Astrocyte (in vitro differentiated cells and primary cell): ENCODE measurements at places on chromosomes 6 and 20. TPM values are rescaled to one million over a fixed set of nuclear protein-coding genes. Genes with fewer than 3 reads are reported as not detected.

GRCh38 chr20:42531508-42531961 lies 658.2 kb downstream of the PTPRT start:
- DNase-seq, result no peak
- no peak overlapping the region for H3K27ac ChIP-seq
- H3K4me3 ChIP-seq, result no peak overlapping the region
- H3K27me3 ChIP-seq, result no peaks in the 10 kb centered on the region
- no peaks in the 10 kb centered on the region for H3K4me1 ChIP-seq

DNA sequence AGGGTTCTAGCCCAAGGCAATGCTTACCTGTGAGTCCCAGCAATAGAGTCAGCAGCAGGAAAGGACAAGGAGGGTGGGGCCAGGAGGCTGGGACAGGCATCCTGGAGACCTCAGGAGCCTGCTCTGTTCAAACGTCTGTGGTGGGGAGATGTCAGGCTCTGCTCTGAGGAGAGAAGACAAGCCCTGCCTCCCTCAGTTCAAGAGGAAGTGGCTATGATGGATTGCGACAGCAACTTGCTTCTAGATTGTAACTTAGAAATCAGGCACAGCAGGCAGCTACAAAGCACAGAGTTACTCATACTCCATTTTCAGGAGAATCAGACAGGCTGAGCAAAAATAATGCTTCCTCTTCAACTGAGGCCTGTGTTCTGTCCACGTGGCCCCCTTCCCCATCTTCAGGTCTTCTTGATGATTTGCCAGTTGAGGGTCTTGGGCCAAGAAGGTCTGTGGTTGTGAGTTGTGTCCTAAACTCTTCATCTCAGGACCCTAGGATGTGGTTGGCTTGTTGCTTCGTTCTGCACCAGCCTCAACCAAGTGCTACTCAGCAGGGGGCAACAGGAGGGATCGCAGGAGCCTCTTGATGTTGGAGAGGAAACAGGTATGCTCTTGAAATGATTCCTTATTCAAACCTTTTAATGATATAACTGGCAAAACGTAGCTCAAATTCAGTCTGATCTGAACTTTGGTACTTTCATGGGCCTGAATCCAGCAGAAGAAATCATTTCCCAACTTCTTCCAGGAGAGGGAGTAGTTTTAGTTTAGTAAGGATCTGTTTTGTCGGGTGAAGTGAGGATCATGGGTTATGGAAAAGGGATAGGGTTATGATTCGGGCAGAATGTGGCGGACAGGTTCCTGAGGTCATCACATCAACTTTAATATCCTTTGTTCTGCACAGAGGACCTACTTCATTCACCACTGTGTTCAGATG lies 31.0 kb downstream of the SIRPB1 start:
- no peaks in the 10 kb centered on the region for H3K4me1 ChIP-seq
- no peaks in the 10 kb centered on the region for H3K27me3 ChIP-seq

- no peak overlapping the region for H3K4me3 ChIP-seq
- no peaks in the 10 kb centered on the region for H3K27me3 ChIP-seq
- DNase-seq, result peak; percentile 22
- H3K27ac ChIP-seq, result no peak overlapping the region
- no peaks in the 10 kb centered on the region for H3K36me3 ChIP-seq
- no peaks in the 10 kb centered on the region for H3K4me1 ChIP-seq
Observed at GRCh38 chr6:54579011-54579410, 267.6 kb upstream of the FAM83B start.

GRCh38 chr6:42978839-42979522 lies at the start of gene PEX6:
Gene PEX6 (minus strand): TSS chr6:42979181. CDS start chr6:42979150, 31 bp downstream.
- H3K4me1 ChIP-seq, result peaks cover 16% of the 10 kb centered on the region
- DNase-seq, result peak; percentile 73
- peak within 1 kb of the TSS; percentile 58 for H3K27ac ChIP-seq
- no peaks in the 10 kb centered on the region for H3K27me3 ChIP-seq

DNA sequence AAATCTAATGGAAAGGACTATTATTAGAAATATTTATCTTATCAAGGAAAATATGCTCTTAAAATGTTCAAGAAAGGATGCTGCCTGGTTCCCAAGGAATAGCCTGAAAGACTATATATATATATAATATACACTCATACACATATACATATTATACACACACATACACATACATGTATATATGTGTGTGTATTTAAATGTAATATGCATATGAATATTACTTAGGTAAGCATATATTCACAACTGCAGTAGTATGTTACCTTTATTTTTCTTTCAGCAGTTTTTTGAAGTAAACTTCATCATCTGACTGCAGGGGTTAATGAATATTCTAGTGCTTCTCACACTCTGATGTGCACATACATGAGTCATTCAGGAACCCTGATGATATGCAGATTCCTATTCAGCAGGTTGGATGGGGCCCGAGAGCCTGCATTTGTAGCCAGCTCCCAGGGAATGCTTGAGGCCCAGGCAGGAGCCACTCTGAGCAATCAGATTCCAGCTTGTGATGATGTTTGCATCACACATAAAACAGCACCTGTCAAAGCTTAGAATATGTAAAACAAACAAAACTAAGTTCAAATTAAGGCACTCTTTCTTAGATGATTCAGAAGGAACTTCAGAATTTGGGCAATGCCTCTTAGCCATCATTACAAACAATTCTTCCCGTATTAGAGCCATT lies 16.1 kb downstream of the MYLK4 start:
- no peaks in the 10 kb centered on the region for H3K27me3 ChIP-seq
- no peak overlapping the region for H3K27ac ChIP-seq
- H3K36me3 ChIP-seq, result no peaks in the 10 kb centered on the region
- no peaks in the 10 kb centered on the region for H3K4me1 ChIP-seq
- DNase-seq, result peak; percentile 12

DNA sequence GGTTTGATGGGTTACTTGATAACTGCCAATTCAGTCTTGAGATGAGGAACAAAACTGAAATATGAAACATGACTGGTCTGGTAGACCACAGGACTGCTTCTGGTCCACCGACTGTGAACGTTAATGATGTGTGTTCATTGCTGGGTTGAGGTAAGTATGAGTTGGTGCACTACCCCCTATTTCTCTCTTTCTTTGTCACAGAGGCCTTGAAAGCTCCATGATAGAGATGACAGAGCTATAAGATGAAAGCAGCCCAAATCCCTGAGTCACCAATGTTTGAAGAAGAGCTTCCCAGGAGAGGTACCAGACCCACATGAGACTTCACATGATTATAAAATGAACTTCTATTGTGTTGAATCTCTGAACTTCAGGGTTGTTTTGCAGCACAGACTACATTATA lies 555.5 kb downstream of the PTPRT start:
- no peak for DNase-seq
- no peak overlapping the region for H3K27ac ChIP-seq
- no peaks in the 10 kb centered on the region for H3K27me3 ChIP-seq
- no peaks in the 10 kb centered on the region for H3K36me3 ChIP-seq

DNA sequence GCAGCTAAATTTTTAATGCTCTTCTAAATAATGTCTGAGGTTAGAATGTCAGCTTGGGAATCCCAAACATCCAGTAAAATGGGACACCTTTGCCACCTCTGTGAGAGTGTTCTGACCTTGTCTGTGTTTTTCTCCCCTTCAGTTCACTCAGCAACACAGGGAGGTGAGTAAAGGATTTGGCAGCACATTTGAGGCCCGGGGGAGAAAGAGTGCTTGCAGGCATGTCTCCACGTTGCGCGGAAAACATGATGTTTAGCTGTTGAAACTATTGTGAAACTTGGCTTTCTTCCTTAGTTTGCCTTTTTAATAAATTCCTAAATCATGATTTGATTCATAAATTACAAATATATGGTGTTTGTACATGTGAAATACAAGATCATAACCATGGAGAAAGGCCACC lies 707.8 kb upstream of the FLRT3 start:
- DNase-seq, result no peak
- no peaks in the 10 kb centered on the region for H3K4me1 ChIP-seq
- H3K4me3 ChIP-seq, result no peak overlapping the region
- no peaks in the 10 kb centered on the region for H3K36me3 ChIP-seq
- no peaks in the 10 kb centered on the region for H3K27me3 ChIP-seq
- no peak overlapping the region for H3K27ac ChIP-seq

- no peak overlapping the region for H3K4me3 ChIP-seq
- no peak overlapping the region for H3K27ac ChIP-seq
- DNase-seq, result no peak
- no peaks in the 10 kb centered on the region for H3K4me1 ChIP-seq
- H3K27me3 ChIP-seq, result no peaks in the 10 kb centered on the region
Observed at GRCh38 chr6:108928650-108929049, 80.4 kb downstream of the ARMC2 start.

- no peak for DNase-seq
- no peak overlapping the region for H3K27ac ChIP-seq
- no peak overlapping the region for H3K4me3 ChIP-seq
- H3K4me1 ChIP-seq, result peaks cover 9% of the 10 kb centered on the region
- no peaks in the 10 kb centered on the region for H3K36me3 ChIP-seq
- H3K27me3 ChIP-seq, result no peaks in the 10 kb centered on the region
Observed at GRCh38 chr20:41133709-41134361, 3.5 kb upstream of the PLCG1 start.

DNA sequence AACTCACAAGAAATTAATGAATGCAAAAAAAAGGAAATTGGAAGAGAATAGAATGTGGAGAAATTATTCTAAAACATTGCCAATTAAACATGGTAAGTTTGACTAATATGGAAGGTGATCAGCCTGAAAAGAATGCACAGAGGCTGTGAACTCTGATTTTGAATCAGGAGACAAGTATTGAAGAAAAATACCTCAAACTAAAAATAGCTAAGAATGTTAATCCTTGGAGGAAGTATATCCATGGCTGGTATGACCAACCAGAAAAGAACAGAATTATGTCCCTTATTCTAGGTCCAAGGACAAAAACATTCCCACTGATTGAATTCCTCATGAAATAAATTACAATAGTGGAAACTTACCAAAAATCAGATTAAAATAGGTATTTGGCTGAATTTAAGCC lies 7.3 kb upstream of the RIMS1 start:
- H3K27ac ChIP-seq, result peak overlapping the region; percentile 54
- H3K27me3 ChIP-seq, result no peaks in the 10 kb centered on the region
- H3K36me3 ChIP-seq, result no peaks in the 10 kb centered on the region
- H3K4me1 ChIP-seq, result peaks cover 5% of the 10 kb centered on the region
- DNase-seq, result peak; percentile 56
- no peak overlapping the region for H3K4me3 ChIP-seq

DNA sequence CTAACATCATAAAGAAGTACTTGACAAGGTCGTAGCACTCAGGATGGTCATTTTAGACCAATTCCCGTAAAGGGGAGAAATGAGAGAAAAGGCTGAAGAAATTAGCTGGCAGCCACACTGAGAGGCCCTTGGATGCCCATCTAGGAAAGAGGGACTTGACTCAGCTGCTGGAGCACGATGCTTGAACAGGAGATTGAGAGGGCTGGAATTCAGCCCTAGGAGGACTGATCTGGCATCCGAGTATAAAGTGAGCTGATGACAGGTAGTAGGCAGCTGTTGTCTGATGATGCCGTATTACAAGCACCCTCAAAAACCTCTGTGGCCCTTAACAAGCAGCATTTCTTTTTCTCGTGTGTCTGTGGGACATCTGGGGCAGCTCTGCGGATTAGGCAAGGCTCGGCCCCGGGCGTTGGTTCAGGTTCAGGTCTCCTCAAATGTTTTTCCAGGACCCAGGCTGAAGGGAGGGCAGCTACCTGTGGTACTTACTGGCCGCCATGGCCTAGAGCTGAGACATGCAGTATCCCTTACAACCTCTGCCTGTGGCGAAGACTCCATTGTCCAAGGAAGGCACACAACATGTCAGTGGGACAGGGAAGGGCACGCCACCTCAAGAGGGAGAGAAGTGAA lies 219.6 kb upstream of the SNX9 start:
- no peak overlapping the region for H3K27ac ChIP-seq
- DNase-seq, result no peak
- H3K27me3 ChIP-seq, result no peaks in the 10 kb centered on the region
- no peak overlapping the region for H3K4me3 ChIP-seq
- no peaks in the 10 kb centered on the region for H3K36me3 ChIP-seq

GRCh38 chr6:146017672-146018071 lies 11.2 kb upstream of the GRM1 start:
- no peaks in the 10 kb centered on the region for H3K36me3 ChIP-seq
- H3K27me3 ChIP-seq, result no peaks in the 10 kb centered on the region
- H3K4me1 ChIP-seq, result no peaks in the 10 kb centered on the region
- no peak overlapping the region for H3K27ac ChIP-seq
- no peak for DNase-seq

- no peak for DNase-seq
- H3K27me3 ChIP-seq, result no peaks in the 10 kb centered on the region
- H3K4me1 ChIP-seq, result peaks cover 15% of the 10 kb centered on the region
- no peaks in the 10 kb centered on the region for H3K36me3 ChIP-seq
- peak overlapping the region; percentile 92 for H3K27ac ChIP-seq
- H3K4me3 ChIP-seq, result no peak overlapping the region
Observed at GRCh38 chr6:134287859-134288537, 29.9 kb downstream of the SGK1 start.

GRCh38 chr6:150641398-150642139 lies 41.9 kb downstream of the PLEKHG1 start:
- no peak overlapping the region for H3K27ac ChIP-seq
- no peaks in the 10 kb centered on the region for H3K36me3 ChIP-seq
- H3K4me3 ChIP-seq, result no peak overlapping the region
- H3K27me3 ChIP-seq, result no peaks in the 10 kb centered on the region
- no peaks in the 10 kb centered on the region for H3K4me1 ChIP-seq
- peak; percentile 29 for DNase-seq

GRCh38 chr20:48184229-48184628 lies 398.9 kb upstream of the SULF2 start:
- DNase-seq, result no peak
- H3K27ac ChIP-seq, result no peak overlapping the region

DNA sequence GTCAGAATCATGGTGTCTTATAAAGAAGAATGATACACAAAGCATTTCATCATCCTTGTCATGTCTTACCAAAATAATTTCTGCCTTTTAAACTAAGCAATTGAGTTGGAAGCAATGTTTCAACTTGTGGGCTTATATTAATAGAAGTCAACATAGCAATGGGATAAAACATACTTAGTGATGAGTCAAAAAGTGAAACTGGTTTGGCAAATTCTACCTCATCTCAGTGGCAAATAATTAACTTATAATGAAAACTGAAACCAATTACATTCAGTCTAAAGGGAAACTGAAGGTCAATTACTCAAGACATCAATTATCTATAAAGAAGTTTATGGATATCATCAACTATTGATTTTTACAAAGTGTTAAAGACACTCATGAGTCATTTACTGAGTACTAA lies 463.8 kb downstream of the BMP2 start:
- H3K36me3 ChIP-seq, result no peaks in the 10 kb centered on the region
- H3K27me3 ChIP-seq, result no peaks in the 10 kb centered on the region
- H3K27ac ChIP-seq, result no peak overlapping the region
- H3K4me1 ChIP-seq, result no peaks in the 10 kb centered on the region
- no peak for DNase-seq
- no peak overlapping the region for H3K4me3 ChIP-seq

Gene BPI
- not detected in 2 replicates for total RNA-seq

DNA sequence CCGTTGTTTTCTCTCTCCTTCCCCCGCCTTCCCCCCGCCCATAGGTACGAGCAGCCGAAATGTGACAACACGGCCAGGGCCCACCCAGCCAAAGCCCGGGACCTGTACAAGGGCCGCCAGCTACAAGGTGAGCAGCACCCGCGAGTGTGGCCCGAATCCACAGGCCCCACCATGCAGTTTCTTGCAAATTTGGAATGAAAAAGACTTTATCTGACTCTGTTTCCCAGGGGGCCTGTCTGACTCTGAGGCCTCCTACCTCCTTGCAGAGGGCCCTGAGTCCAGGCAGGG lies 167.1 kb downstream of the SMOC2 start:
- DNase-seq, result no peak
- no peak overlapping the region for H3K27ac ChIP-seq
- H3K4me1 ChIP-seq, result no peaks in the 10 kb centered on the region
- no peaks in the 10 kb centered on the region for H3K27me3 ChIP-seq
- no peak overlapping the region for H3K4me3 ChIP-seq

GRCh38 chr20:23094213-23094896 lies 8.2 kb upstream of the CD93 start:
- no peak for DNase-seq
- no peak overlapping the region for H3K27ac ChIP-seq
- H3K4me3 ChIP-seq, result no peak overlapping the region
- peaks cover 2% of the 10 kb centered on the region for H3K4me1 ChIP-seq

Gene TCP11
- total RNA-seq, result not detected in 2 replicates

Gene FAM217A
- not detected in 2 replicates for total RNA-seq
